Muscle of leg (tissue), 16 donors: ENCODE measurements at places on chromosomes 2 and 18. TPM values are rescaled to one million over a fixed set of nuclear protein-coding genes. Genes with fewer than 3 reads are reported as not detected.

Gene ALK
- total RNA-seq = 0.04 TPM

DNA sequence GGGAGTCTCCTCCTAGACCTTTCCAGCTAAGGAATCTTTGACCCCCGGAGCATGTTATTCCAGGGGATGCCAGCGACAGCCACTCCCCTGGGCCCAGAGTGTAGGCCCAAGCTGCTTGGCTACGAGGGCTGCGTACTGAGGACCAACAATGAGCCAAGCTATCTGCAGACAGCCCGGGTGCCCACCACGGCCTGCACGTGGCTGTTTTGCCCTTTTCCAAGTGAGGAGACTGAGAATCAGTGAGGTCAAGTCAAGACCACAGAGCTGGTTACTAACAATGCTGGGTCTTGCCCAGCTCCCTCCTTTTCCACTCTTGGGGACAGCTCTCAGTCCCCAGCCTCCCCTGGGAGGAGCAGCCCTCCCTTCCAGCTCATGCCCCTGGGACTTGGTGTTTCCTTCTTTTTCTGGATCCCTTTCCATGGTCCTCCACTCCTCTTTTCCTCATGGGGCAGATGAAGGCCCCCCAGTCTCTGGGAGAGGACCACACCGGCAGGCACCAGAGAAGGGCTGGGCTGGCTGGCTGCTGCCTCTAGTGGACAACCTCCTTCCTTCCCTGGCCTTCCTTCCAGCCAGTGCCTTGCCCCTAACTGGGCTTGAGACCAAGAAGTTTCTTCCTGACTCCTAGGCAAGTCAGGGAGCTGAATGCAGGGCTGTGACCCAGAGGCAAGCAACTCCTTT, 550 bp upstream of the MALL start:
- peaks cover 16% of the 10 kb centered on the region for H3K4me1 ChIP-seq
- peak overlapping the region; percentile 13 for H3K4me3 ChIP-seq
- peak overlapping the region; percentile 20 for H3K27ac ChIP-seq

DNA sequence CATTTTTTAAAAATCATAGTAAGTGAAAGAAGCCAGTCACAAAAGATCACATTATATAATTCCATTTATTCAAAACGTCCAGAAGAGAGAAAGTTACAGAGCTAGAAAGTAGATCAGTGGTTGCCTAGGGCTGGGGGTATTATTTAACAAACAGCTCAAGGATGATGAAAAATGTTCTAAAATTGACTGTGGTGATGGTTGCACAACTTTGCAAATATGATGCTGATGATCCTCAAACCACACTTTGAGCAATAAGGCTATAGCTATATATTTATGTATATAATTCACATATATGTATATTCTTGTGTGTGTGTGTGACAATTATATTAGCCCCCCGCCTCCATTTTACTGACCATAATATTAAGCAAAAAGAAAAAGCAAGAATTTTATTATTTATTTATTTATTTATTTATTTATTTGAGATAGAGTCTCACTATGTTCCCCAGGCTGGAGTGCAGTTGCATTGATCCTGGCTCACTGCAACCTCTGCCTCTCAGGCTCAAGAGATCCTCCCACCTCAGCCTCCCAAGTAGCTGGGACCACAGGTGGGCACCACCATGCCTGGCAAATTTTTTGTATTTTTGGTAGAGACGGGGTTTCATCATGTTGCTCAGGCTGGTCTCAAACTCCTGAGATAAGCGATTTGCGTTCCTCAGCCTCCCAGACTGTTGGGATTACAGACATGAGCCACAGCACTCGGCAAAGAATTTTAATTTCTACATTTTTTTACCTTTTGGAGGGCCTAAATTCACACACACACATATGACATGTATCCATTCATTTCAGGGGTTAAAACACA, 1.9 kb downstream of the WDR12 start:
- no peak overlapping the region for H3K27ac ChIP-seq
- H3K36me3 ChIP-seq = no peaks in the 10 kb centered on the region

GRCh38 chr2:120773186-120773800, 37.6 kb downstream of the GLI2 start:
- H3K4me3 ChIP-seq = no peak overlapping the region
- H3K4me1 ChIP-seq = peaks cover 56% of the 10 kb centered on the region
- H3K27ac ChIP-seq = no peak overlapping the region
- H3K36me3 ChIP-seq = no peaks in the 10 kb centered on the region
